Cardiac fibroblast (primary cell): ENCODE measurements at places on chromosomes 5 and 9.

DNA sequence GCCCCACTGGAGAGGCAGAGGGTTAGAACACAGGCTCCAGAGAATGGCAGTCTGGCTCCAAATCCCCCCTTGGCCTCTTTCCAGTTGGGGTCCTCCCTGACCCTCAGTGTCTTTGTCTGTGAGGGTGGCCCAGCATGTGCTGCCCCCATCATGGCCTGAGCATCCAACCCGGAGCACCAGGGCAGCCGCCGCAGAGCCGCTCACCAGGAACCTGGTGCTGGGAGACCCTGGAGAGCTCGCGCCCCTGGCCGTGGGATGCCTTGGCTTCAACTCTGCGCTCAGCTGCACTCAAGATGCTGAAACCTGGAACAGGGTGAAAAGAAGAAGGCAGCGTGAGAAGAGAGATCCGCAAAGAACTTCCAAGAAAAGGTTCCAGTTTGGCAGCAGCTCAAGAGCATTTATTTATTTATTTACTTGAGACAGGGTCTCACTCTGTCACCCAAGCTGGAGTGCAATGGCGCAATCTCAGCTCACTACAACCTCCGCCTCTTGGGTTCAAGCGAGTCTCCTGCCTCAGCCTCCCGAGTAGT lies 3.8 kb downstream of the CCDC187 start:
- DNase-seq = no peak

GRCh38 chr5:213803-214395 lies 4.1 kb downstream of the CCDC127 start:
- no peak for DNase-seq

GRCh38 chr5:112084149-112084548 lies 327.2 kb upstream of the NREP start:
- DNase-seq = peak; percentile 54

GRCh38 chr9:136541179-136541578 lies 4.7 kb downstream of the NOTCH1 start:
- DNase-seq = no peak

- peak; percentile 22 for DNase-seq
Measured at GRCh38 chr5:159210210-159210661, 883 bp upstream of the RNF145 start.

- DNase-seq = no peak
Measured at GRCh38 chr9:81202292-81202691, 487.1 kb downstream of the TLE1 start.

DNA sequence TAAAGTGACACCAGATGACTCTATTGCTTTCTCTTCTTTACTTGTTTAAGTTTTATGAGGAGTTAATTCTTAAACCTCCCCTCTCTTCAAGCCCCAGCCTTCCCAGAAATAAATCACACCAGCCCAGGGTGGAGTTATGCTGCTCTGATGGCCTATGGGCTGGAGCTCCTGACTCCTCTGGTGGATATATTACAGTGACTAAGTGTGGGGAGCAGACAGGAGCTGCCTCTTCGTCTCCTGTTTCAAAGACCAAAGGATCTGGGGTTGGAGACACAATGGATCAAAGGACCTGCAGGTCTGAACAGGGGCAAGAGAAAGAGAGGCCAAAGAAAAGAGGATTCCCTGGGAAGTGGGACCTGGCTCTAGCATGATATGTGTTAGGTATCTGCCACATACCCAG lies 312.0 kb upstream of the MSX2 start:
- DNase-seq = no peak

GRCh38 chr5:16791036-16791705 lies 144.9 kb downstream of the MYO10 start:
- peak; percentile 85 for DNase-seq
